NCI-H446 (cell line): ENCODE measurements at places on chromosomes 5 and 9.

DNA sequence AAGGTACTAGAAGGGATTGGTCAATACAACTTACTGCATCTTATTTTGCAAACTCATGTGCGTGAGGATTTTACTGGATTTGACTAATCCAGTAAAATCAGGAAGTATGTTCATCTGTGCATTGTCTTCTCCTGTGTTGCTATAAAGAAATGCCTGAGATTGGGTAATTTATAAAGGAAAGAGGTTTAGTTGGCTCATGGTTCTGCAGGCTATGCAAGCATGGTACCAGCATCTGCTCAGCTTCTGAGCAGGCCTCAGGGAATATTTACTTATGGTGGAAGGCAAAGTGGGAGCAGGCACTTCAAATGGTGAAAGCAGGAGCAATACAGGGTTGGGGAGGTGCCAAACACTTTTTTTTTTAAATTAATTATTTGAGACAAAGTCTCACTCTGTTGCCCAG is 2199.5 kb upstream of the WWC1 start:
- no peak for DNase-seq

- no peak for DNase-seq
These were observed 9.1 kb downstream of the ZCCHC9 start for GRCh38 chr5:81310402-81311063.

GRCh38 chr9:136020206-136020605 is 59.0 kb upstream of the UBAC1 start:
- no peak for DNase-seq

DNA sequence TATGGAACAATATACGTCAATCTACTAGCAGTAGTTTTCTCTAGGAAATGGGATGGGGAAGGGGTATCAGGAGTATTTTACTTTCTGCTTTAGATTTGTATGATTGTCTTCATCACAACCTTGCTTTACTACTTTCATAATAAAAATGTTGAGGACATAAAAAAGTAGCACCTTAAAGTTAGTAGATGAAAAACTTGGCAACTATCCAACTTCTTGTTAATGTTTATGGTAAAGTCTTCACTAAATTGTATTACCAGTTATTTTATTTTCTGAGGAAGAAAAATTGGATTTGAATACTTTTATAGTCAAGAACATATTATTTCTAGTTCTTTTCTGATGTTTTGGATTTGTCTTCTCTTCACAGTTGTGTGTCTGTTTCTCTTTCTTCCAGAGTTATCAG is 372.1 kb downstream of the ARRDC3 start:
- no peak for DNase-seq

GRCh38 chr5:141574122-141574510 is 44.7 kb downstream of the DIAPH1 start:
- no peak for DNase-seq

DNA sequence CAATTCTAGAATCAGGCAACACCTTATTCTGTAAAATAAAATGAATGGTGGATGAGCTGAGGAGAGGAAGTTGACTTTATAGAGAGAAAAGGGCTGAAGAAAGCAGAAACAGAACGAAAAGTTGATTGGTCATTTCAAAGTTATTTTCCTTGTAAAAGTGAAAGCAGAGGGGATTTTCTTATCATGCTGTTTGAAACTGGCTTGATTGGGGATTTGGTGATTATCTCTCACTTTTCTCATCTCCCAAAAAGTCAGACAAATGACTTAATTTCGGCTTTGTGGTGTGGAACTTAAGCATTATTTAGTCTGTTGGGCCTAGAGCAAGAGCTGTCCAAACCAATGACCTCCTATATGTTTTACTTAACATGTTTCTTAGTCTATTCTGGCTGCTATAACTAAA is 60.5 kb upstream of the ITGA2 start:
- DNase-seq, result no peak

GRCh38 chr5:107232788-107233187 is 437.9 kb downstream of the EFNA5 start:
- no peak for DNase-seq

GRCh38 chr5:100758306-100758705 is 144.8 kb downstream of the ST8SIA4 start:
- DNase-seq, result no peak

DNA sequence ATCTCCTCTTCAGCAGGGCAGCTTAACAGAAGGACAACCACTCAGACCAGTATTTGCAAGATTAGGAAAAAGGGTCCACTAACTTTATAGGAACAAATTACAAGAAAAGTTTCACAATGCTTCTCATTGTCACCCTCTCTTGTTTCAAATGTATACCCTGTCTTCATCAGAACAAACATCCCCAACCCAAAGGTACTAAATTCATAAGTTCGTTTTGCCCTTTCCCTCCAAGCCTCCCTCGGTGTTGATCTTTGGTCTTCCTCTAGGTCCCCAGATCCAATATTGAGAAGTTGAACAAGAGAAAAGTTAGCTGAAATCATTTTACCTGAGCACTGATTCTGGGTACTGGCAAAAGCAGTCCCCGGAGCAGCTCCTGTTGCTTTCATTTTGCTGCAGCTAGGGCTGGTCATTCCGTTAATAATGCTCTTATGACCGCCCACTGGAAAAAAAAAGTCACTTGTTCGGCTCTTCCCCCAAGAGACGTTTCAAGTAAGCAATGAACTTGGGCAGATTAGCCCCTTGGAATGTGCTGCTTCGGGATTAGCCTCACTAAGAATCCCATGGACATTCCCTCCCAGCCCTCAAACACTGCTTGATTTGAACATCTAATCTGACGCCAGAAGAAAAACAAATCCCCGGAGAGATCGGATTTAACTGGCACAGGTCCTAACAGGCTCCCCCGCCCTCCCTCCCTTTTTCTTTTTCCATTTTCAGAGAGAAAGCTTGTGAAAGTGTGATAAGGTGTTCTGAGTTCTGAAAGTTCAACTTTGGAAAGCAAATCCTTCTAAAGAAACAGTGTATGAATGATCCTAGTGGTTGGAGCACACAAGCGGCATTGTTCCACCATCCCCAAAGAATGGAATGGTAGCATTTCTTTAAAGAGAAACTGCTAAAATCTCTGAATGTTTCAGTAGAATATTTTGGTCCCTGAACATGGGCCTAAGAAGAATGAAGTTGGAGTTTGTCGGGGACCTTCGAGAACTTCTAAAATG is 252.5 kb downstream of the TRPM3 start:
- no peak for DNase-seq

- no peak for DNase-seq
These were observed 284.6 kb downstream of the ARRDC3 start for GRCh38 chr5:91098541-91098940.

DNA sequence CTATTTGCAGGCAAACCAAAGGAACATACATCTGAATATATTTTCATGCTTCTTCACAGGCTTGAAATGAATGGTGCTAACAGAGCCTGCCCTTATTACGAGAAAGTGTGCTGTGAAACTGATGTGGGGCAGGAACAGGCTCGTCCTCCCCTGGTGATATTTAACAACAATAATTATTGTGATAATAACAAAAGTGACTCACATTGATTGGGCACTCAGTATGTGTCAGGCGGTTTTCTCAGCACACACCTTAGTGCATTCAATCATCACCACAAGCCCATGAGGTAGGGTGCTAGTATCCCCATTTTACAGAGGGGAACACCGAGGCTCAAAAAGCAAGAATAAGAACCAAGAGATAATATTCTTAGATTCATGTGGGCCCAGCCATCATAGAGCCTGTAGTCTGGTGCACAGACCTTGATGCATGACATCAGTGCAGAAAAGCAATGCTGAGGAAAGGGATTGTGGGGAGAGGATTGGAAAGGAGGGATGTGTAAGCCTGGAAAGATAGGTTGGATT is 18.1 kb upstream of the BOD1 start:
- no peak for DNase-seq

GRCh38 chr5:172028167-172028566 is 21.7 kb upstream of the FBXW11 start:
- DNase-seq, result no peak

DNA sequence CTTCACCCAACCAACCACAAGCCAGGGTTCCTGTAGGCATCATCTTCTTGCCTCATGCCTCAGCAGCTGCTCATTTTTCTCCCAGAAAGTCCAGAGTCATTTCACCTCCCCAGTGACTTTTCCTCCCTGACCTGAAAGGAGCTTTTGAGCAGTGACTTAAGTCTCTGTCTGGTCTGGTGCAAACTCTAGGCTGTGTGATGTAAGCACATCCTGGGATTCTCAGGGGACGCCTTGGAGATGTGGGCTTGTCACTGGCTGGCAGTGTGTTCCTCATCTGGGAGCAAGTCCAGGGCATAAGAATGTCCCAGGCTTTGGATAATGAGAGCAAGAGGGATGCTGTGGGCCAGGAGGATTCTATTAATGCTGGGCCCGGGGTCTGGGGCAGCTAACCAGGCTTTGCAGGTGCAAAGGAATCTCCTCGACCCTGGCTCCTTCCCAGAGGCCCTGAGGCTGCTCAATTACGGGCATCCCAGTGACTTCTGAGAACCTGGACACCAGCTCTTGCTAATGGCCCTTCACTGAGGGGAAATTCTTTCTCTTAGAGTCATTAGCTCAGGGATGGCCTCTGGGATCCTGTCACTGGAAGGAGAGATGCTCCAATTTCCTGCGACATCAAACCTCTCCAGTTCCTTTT is 211.0 kb upstream of the PANK3 start:
- no peak for DNase-seq

GRCh38 chr9:108196332-108197007 is 659.3 kb downstream of the ACTL7B start:
- no peak for DNase-seq

DNA sequence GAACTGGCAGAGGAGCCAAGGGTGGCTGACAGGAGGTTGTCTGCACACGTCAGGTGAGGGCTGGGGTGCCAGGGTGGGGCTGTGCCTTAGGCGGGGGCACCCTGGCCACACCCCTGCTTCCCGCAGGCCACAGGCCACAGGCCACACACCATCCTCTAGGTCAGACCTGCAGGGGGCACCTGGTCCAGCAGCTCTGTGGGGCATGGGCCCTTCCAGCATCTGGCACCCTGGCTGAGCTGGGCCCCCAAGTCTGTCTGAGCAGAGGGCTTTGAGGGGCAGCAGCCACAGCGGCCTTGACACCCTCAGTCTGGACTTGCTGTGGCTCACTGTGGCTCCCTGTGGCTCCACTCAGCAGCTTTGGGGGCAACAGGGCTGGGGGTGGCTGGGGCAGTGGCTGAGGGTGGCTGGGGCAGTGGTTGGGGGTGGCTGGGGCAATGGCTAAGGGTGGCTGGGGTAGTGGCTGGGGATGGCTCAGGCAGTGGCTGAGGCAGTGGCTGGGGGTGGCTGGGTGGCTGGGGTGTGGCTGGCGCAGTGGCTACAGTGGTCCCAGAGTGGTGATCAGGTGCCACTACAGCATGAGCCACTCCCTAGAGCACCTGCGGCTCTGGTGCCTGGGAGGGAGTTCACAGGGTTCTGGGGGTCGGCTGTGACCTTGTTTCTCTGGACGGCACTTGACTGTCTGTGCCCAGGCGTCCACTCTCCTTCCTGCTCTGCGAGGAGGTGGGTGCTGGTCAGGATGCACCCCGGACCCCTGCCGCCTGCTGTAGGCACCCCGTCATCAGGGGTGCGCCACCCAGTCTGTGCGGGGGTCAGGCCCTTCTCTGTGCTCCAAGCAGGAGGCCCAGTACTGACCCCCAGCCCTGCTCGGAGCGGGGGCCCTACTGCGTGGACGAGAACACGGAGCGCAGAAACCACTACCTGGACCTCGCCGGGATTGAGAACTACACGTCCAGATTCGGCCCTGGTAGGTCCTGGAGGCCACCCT is 27.1 kb downstream of the NKD2 start:
- no peak for DNase-seq

GRCh38 chr5:68345171-68345570 is 129.6 kb downstream of the PIK3R1 start:
- DNase-seq, result no peak

DNA sequence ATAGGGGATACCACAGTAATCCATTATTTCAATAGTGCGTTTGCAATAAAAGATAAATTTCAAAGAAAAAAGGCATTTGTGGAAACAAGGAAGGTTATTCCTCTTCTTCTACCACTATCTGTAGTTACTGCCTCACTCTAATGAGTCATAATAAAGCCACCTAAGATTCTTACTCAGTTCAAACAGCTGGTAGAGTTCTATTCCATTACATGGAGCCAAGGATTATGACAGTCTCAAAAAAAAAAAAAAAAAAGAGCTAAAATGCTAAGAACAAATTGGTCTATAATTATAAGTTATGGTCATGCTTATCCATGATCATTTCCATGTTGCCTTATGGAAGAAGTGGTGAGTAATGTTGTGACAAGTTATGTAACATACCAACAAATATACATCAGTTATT is 46.3 kb downstream of the DENND1A start:
- DNase-seq, result no peak

GRCh38 chr5:120014535-120014934 is 385.2 kb downstream of the FAM170A start:
- DNase-seq, result no peak

DNA sequence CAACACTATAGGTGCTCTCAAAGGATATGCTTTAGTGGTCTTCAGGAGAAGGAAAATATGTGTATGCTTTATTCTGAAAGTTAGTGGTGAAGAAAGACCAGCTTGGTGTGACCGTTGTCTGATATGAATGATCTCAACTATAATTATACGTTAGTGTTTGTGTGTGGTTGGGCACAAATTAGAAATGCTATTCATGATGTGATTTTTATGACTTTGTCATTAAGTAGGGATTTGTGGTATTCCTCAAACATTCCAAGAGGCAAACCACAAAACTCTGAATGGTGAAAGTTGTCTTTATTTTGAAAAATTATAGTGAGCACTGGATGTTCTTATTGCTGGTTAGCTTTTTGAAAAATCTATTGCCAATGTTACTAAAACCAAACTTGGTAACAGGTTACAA is 6.2 kb upstream of the F2R start:
- DNase-seq, result no peak

DNA sequence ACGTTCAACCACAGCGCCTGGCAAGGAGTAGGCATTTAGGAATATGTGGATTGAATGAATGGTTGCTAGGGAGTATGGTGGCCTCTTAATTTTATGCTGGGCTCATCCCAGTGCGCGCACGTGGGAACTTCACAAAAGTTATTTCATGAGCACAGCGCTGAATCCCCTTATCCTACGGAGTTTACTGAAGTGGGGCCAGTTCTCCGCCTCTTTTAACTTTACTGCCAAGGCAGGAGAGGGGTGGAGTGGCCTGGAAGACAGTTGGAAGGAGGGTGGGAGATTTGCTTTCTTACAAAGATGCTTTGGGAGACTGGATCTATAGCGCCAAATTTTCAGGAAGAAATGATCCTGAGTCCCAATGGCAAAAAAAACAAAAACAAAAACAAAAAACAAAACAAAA is 326.5 kb downstream of the SH3GL2 start:
- peak; percentile 35 for DNase-seq

GRCh38 chr5:152593388-152593787 is 188.3 kb upstream of the NMUR2 start:
- DNase-seq, result peak; percentile 18

DNA sequence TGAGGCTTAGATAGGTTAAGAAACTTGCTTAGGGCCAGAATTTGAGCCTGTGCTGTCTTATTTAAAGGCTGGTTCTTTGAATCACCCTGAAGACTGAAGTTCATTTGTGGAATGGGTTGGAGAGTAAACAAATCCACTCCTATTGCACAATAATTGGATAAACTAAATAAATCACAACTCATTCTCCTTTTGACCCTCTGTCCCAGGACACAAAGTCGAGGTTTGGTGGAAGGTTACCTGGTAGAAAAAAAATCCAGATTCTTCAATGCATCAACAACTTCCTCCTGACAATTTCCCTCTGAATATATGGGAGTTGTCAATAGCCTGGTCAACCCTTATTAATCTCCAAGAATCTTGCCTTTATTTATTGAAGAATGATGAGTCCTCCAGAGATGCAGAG is 28.9 kb downstream of the TBC1D2 start:
- DNase-seq, result no peak
